NCI-H1694 (cell line): ENCODE measurements at places on chromosomes 5 and 9.

GRCh38 chr9:94693485-94694204 is 32.9 kb upstream of the AOPEP start:
- DNase-seq: no peak

GRCh38 chr5:142215915-142216681 is 107.5 kb downstream of the NDFIP1 start:
- DNase-seq: no peak

DNA sequence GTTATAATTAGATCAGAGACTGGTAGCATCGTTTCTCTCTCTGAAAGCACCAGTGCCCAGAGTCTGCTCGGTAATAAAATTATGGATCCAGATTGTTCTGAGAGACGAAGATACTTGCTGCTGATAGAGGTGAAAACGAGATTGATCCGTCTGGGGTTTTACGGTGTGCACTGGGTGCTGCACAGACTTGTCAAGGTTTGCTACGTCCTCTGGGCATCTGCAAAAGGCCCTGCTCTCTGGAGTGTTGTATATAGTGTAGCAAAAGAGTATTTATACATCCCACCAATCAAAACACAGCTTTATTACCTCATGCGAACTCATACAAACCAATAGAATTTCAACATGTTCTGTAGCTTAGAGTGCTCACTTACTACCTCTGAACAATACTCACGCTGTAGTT is 219.3 kb downstream of the PBX3 start:
- peak; percentile 65 for DNase-seq

- no peak for DNase-seq
Observed at GRCh38 chr5:175692996-175693710, 35.3 kb downstream of the HRH2 start.

- DNase-seq: no peak
Observed at GRCh38 chr5:121006217-121006616, 542.1 kb downstream of the PRR16 start.

GRCh38 chr5:38528162-38528703 is 28.2 kb downstream of the LIFR start:
- DNase-seq: no peak

- no peak for DNase-seq
Observed at GRCh38 chr5:88396751-88397281, 128.2 kb upstream of the TMEM161B start.

DNA sequence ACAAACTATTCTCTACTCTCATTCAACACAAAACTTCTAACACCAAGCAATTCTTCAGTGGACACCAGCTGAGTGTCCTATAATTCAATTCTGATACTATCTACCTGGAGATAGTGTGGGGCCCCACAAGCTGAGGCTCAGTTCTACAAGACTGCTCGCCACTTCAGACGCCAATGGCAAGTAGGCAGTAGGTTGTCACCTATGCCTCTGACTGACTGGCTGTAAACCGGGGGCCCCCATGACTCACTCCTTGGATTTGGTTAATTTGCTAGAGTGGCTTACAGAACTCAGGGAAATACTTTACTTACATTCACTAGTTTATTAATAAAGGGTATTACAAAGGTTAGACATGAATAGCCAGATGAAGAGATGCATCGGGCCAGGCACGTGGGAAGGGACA is 21.5 kb downstream of the INIP start:
- DNase-seq: no peak

GRCh38 chr9:110261632-110262031 is 5.3 kb upstream of the TXN start:
- DNase-seq: no peak

DNA sequence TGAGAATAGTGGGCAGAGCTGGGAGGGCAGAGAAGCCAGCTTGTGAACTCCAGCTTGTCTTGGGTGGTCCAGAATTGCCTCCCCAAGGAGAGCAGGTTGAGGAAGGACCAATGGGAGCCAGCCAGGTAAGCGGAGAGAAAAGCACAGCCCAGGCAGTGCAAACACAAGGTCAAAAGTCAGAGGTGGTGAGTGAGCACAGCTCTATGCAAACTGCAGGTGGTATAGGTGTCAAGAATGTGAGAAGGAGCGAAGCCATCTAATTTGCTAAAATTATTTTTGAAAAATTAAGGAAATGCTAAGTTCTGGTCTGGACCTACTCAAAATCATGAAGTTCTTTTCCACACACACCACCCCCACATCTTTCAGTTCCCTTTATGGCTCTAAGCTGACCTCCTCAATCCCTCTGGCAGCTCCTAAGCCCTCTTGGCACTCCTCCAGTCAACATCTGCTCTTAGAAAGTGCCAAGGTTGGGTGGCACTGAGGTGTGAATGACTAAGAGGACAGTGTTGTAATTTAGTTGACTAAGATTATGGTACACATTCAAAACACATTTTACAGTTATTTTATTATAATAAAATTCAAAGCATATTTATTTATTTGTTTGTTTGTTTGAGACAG is 6.6 kb upstream of the OTULINL start:
- DNase-seq: peak; percentile 76

- no peak for DNase-seq
Observed at GRCh38 chr9:97447001-97447400, 35.1 kb downstream of the TDRD7 start.

DNA sequence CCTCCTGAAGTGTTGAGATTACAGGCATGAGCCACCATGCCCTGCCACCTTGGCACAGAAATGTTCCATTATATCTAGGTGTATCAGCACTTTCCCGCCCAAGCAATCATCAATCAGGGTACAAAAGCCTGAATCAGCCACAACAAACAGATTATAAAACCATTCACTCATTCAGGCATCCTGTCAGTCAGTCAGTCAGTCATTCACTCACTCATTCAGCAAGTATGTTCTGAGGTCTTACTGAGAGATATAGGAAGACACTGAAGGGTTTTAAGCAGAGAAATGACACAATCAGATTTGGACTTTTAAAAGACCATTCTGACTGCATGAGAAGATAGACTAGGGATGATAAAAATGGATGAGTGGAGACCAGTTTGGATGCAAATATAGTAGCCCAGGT is 13.1 kb downstream of the PSMD5 start:
- DNase-seq: no peak

DNA sequence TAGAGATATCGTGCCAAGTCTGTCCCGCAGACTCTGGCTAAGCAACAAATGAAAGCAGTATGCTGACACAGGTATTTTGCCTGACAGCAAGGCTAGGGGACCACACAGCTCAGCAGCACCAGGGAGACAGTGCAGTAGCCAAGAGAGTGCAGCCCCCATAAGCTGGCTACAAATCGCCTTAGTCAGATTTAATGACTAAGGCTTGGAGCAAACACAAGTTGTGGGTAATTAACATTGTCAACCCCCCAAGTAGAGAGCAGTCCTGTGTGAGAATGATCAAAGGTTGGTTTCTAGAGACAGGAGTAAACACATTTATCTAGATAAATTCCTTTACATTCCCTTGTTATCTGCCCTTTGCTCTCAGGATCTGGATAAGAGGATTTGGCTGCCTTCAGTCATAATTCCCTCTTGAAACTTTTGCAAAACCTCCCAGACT is 1434.5 kb upstream of the CDH6 start:
- DNase-seq: no peak

DNA sequence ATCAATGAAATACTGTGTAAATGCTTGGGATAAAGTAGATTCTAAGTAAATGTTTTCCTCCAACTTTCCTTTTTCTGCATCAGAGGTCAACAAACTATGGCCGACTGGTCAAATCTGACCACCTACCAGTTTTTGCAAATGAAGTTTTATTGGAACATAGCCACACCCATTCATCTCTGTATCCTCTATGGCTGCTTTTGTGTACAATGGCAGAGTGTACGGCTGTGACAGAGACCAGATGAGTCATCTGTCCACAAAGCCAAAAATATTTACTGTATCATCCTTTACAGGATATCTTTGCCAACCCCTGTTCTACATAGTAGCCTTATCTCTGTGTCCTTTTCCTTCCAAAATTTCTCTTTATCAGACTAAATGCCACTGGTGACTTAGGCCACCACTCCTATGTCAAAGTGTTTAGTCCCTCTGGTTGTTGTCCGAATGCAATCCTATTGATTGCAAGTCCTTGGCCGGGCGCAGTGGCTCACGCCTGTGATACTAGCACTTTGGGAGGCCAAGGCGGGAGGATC is 218.4 kb upstream of the KLF4 start:
- no peak for DNase-seq

GRCh38 chr5:83947763-83948162 is 227.1 kb upstream of the HAPLN1 start:
- DNase-seq: no peak

GRCh38 chr5:145237843-145238242 is 597.3 kb downstream of the PRELID2 start:
- peak; percentile 61 for DNase-seq

- DNase-seq: no peak
Observed at GRCh38 chr9:13113751-13114150, 165.7 kb downstream of the MPDZ start.

DNA sequence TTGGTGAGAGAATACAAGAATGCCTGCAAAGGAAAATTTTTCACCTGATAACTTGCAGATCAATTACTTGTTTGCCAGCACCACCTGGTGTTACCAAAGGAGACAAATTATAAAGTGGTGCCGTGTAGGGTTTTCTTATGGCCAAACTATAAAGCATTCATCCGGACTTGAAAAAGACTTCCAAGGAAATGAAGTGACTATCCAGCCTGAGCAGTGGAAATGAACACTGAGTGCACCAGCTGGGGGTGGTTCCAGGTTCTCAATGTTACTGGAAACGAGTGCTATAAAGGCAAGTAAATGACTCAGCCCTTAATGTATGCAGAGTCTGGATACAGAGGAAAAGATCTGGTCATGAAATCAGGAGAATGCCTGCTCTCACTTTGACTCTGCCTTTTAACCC is 113.1 kb downstream of the DNAH5 start:
- no peak for DNase-seq

- no peak for DNase-seq
Observed at GRCh38 chr5:67375606-67376005, 179.0 kb upstream of the CD180 start.

- DNase-seq: no peak
Observed at GRCh38 chr9:26234865-26235264, 556.6 kb upstream of the TUSC1 start.

DNA sequence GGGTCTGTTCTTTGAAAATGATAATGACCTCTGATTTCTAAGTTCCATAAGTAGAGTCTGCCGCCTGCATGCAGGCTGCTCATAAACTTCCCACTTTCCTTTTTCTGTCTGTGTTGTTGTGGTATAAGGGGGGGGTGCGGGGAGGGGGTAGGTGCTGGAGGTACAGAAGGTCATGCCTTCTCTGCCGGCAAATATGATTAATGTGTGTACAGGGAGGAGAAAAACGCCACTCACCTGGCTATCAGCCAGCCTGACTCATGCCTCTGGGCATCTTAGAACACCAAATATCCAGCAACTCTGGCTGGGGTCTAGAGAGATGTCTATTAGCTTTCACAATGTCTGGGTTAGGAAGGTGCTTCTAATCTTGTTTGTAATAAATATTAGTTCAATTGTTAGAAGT is 128.3 kb downstream of the EFNA5 start:
- peak; percentile 45 for DNase-seq

DNA sequence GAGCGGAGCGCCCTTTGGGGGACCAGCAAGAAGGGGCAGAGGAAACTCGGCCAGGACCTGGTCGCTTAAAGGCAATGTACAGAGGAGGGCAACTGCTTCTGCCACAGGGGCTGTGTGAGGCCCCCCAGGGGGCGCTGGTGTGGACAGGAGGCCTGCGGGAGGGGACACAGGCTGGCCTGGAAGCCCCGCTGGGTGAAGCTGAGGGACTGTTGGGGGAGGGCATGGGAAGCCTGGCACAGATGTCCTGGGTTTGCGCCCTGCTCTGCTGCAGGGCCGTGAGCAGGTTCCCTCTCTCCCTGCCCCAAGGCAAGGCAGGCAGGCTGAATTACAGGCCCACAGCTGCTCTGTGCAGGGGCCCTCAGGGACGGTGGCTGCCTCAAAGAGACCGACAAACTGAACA is 5.4 kb downstream of the MED22 start:
- DNase-seq: no peak

DNA sequence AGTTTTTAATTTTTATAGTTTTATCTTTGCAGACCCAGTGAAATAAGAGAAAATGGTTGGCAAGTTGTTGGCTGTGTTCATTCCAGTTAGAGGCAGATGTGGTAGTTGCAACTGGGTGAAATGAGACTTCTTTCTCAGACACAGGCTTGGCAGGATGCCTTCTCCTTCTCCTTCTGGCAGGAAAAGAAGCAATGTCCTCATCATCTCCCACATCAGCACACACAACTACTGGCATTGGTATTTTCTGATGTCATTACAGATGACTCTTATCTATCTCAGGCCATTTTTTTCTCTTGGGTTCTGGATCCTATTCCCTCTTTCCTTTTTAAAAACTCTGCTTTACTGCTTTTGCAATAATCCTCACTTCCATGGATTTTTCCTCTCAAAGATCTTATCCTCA is 103.3 kb upstream of the EDIL3 start:
- no peak for DNase-seq

- no peak for DNase-seq
Observed at GRCh38 chr5:39062530-39062929, 11.7 kb downstream of the RICTOR start.

GRCh38 chr9:2032234-2032633 is 17.1 kb downstream of the SMARCA2 start:
- DNase-seq: no peak

DNA sequence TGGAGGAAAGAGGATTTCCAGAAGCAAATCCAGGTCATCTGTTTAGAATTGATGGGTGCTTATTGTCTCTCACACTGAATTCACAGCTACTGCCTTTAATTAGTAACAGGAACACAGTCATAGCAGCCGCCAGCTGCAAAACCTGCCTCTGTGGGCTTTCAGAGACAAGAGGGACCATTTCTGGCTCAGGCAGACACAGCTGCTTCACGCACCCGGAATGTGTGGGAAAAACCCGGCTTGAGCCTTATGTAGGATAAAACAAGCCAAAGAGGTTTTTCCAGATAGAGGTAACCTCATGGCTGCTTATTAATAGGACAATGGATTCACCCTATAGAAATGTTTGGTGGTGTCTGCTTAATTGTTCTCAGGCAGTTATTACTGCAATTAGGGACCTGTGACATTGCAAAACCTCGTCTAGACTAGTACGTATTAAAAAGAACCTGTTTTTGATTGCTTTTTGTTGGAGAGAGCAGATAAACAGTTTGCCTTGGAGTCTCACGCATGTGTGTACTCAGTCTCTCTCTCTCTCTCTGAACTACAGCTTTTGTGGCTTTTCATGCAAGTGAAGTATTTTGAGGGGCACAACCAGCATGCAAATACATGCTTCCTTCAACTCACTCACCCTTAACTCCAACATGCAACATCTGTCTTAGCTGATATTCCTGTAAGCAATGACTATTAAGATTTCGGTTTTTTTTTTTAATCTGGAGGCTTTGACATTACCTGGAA is 302.7 kb downstream of the PLK2 start:
- DNase-seq: no peak

DNA sequence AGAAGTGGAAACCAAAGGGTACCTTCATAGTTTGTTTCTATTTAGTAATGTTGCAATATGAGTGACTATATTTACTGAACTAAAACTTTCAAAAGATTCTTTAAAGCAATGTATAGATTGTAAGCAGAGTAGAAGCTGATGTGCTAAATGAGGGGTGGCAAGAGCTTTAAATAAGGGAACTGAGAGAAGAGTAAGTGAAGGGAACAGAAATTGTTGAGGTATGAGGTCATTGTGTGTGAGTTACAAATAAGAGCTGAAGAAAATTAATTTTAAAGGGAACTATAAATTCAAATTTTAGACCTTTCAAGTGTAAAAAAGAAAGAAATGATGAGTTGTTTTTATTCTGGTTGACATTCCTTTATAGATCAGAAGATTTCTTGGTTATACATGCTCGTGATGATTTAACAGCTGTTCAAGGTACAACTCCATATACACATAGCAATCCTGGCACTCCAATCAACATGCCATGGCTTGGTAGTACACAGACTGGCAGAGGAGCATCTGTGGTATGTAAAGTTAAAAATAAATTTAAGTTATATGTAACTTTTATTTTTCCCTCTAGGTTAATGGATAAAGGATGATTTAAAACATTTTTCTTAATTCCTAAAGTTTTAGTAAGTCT is 135.1 kb upstream of the TNFAIP8 start:
- no peak for DNase-seq
